ENCODE measurements at places on chromosomes 1 and 21.

DNA sequence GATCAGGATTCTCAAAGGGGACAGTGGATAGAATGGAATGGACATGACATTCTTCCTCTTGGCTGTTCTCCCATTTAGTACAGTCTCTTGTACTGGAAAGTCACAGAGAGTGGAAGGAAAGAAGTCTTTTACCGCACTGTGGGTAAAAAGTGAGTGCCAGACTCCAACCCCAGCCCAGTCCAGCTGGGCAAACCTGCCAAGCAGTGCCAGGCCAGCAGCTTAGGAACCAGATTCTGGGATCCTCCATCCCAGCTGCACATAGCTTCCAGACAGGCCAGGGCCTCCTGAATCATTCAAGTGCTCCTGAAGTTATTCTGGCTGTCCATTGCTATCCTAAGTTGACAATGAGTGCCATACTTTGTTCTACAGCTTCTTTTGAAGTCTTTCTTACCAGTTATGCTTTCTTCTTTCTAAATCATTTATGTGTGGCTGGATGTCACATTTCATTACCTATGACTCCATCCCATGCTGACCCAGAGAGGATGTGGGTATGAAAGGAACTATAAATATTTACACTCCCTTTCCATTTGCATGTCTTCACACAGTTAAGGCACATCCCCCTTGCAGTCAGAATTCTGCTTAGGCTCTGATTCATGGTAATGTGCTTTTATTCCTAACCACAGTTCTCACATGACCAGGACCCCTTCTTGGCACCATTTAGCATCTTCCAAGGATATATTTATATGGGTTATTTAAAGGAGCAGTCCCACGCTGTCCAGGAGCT is 88.9 kb downstream of the AK5 start:
- no peak for DNase-seq

GRCh38 chr1:234686035-234686434 is 76.1 kb upstream of the IRF2BP2 start:
- no peak for DNase-seq

GRCh38 chr1:202016022-202016810 is 5.8 kb downstream of the ELF3 start:
- no peak for DNase-seq

GRCh38 chr1:69272684-69273083 is 295.0 kb upstream of the LRRC7 start:
- no peak for DNase-seq

GRCh38 chr1:199064971-199065370 is 426.1 kb downstream of the PTPRC start:
- DNase-seq: no peak

GRCh38 chr1:153881751-153882150 is 41.0 kb downstream of the GATAD2B start:
- DNase-seq: no peak

DNA sequence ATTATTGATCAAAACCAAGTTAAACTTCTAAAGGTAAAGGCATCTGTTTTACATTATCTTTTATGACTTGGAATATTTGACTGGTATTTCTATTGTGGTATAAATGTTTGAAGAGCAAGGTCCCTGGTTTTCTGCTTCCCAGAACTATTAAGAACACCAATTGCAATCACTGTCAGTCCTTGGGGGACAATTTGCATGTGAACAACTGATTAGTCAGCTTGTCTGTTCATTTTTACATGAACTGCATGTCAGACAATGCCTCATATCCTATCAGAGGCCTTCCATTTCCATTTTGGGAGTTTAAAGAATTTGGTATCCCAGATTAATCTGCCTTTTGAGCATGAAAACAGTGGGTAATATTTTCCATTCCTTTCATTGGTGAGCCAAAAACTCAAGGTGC is 654.9 kb upstream of the USP24 start:
- no peak for DNase-seq

DNA sequence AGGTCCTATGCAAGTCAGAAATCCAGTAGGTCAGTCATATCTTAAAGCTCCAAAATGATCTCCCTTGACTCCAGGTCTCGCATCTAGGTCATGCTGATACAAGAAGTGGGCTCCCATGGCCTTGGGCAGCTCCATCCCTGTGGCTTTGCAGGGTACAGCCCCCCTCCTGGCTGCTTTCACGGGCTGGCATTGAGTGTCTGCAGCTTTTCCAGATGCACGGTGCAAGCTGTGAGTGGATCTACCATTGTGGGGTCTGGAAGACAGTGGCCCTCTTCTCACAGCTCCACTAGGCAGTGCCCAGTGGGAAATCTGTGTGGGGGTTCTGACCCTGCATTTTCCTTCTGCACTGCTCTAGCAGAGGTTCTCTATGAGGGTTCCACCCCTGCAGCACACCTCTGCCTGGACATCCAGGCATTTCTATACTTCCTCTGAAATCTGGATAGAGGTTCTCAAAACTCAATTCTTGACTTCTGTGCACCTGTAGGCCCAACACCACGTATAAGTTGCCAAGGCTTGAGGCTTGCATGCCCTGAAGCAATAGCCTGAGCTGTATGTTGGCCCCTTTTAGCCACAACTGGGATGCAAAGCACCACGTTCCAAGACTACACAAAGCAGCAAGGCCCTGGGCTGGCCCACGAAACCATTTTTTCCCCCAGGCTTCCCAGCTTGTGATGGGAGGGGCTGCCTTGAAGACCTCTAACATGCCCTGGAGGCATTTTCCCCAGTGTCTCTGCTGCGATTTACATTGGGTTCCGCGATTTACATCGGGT is 472.7 kb downstream of the NPHP4 start:
- DNase-seq: no peak

- no peak for DNase-seq
Observed at GRCh38 chr1:168514455-168514854, 29.3 kb downstream of the XCL2 start.

GRCh38 chr1:209751627-209752231 is 4.1 kb upstream of the TRAF3IP3 start:
- peak; percentile 37 for DNase-seq

DNA sequence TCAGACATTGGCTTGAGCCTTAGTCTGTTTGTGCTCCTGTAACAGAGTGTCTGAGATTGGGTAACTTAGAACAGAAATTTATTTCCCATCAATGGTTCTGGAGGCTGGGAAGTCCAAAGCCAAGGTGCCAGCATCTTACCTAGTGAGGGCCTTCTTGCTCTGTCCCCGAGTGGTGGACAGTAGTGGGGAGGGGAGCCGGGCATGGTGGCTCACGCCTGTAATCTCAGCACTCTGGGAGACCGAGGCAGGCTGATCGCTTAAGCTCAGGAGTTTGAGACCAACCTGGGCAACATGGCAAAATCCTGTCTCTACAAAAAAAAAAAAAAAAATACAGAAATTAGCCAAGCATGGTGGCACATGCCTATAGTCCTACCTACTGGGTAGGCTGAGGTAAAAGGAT is 336.5 kb upstream of the VAMP3 start:
- DNase-seq: no peak

- DNase-seq: no peak
Observed at GRCh38 chr1:2173546-2174347, 20.8 kb downstream of the FAAP20 start.

DNA sequence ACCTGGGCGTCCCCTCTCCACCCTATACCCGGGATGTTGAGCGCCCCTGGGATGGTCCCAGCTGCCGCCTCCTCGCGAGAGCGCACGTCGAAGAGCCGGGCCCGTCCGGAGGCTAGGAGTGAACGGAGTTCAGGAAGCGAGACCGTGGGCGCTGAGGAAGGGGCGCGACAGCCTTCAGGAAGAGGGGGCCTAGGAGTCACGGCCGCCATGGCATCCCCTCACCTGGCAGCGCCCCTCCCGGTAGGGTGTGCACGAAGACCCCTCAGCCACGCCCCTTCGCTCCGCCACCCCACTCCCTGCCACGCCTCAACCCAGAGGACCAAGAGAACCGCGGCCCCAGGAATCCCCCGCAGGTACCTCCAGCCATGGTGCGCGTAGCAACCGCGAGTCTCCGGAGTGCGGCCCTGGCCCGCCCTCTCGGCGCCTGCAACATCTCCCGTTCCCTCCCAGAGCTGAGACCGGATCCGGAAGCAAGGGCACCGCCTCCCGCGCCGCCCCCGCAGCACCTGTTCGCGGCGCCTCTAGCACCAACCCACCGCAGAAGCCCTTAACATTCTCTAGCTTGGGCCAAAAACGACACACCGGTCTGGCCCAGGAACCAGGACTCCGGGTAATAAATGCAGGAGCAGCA is at the start of gene TSTD1:
TSS of gene TSTD1 (minus strand) at position 442 of the 631 bp plus-strand sequence. CDS start at position 367, 75 bp downstream.
- DNase-seq: peak; percentile 90

- no peak for DNase-seq
Observed at GRCh38 chr21:27219068-27219467, 252.2 kb upstream of the ADAMTS5 start.

DNA sequence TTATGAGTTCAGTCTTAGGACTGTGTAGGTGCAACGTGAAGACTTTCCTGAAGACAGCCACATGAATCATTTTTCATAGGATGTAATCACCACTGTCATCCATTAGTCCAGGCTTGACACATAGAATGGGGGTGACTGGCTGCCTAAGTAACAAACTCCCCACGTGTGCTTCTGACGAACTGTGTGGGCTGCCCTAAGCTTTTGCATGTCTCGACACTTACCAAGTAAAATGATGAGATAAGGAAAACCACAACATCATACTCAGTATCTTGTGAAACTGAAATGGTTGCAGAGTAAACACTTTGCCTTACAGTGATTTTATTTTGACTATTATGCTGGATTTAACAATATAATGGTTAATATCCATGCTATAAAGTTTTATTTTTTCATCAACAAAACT is 19.5 kb downstream of the ERG start:
- no peak for DNase-seq

DNA sequence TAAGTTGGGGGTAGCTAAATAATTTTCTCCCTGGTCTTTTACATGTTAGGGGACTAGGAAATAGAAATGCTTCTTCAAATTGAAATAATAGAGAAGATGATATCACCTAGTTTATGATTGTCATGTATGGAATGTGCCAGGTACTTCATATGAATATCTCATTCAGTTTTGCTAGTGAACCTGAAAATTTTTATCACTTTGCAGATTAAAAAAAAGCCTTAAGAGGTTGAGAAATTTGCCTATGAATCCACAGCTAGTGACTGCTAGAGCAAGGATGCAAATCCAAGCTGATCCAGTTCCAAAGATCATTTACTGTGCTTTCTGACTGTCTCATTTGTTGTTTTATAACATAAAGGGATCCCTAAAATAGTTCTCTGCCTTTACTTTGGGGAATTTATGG is 24.7 kb downstream of the RNF2 start:
- DNase-seq: no peak

- DNase-seq: no peak
Observed at GRCh38 chr1:231177226-231177625, 15.4 kb downstream of the TRIM67 start.

- DNase-seq: no peak
Observed at GRCh38 chr1:152386940-152387339, 27.1 kb downstream of the CRNN start.

- DNase-seq: no peak
Observed at GRCh38 chr1:31910933-31911332, 27.2 kb downstream of the PTP4A2 start.

DNA sequence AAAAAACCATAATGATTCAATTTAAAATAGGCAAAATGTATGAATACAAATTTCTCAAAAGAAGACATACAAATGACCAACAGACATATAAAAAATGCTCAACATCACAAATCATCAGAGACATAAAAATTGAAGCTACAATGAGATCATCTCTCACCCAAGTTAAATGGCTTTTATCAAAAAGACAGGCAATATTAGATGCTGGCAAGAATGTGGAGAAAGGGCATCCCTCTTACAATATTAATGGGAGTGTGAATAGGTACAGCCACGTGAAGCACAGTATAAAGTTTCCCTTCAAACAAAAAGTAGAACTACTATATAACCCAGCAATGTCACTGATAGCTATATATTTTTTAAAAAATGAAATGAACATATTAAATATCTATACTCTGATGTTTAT is 1481.7 kb downstream of the AMY1C start:
- DNase-seq: no peak

GRCh38 chr1:185528084-185528676 is 206.0 kb upstream of the HMCN1 start:
- no peak for DNase-seq

GRCh38 chr1:108316545-108316944 is 72.7 kb upstream of the NBPF4 start:
- DNase-seq: no peak

GRCh38 chr1:226320930-226321329 is 12.0 kb upstream of the LIN9 start:
- DNase-seq: no peak

DNA sequence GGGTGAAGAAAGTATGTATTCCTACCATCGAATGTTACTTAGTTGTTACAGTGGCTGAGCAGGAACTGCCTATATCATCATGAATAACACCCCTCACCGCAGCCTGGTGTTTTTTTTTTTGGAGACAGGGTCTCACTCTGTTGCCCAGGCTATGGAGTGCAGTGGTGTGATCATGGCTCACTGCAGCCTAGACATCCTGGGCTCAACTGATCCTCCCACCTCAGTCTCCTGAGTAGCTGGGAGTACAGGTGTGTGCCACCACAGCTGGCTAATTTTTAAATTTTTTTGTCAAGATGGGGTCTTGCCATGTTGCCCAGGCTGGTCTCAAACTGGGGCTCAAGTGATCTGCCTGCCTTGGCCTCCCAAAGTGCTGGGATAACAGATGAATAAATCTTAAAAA is 7.3 kb downstream of the PATJ start:
- DNase-seq: no peak

DNA sequence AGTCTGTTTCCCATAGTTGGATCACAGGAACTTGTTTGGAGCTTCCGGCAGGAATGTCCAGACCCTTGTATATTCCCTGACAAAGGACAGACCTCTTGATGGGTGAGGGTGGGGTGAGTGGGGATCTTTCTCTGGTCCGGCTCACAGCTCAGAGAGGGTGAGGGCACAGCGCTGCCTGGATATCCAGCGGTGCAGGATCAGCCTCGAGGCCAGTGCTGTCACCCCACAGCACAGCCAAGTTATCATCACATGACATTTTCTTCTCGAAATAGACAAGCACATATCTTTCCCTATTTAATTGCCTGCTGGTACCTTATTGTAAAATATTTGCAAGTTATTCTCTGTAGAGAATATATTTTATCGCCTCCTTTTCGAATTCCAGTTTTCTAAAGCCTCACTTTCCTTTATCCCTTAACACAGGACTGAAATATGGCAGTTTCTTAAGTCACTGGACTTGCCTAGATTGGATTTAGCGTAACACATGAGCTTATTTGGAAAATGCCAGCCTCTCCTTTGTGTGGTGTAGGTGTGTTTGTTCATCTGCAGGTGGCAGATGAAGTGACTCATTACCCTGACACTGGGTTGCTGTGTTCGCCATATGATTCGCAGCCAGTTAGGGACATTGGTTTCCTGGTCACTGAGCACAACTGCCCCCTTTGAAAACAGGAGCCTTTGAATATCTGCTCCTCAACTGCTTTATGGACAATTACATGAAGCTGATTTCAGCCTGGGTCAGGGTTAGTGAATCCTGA is 21.4 kb downstream of the CLIC6 start:
- no peak for DNase-seq

DNA sequence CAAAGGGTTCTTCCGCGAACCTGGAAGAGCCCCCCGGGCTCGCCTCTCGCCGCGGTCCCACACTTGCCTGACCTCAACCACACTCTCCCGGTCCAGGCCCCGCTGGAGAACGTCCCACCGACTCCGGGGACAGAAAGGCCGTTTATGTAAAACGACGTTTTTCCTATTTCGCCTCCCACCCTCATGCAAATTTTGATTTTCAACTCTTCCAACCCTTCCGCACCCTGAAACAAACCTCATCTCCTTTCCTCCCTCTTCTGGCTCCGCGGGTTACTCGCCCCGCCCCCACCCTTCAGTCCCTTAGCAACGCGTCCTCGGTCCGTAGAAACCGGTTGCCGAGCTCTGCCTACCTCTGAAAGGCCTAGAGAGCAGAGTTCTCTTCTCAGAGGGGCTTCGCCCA is at the start of gene C1orf141:
TSS of gene C1orf141 (minus strand) at position 276 of the 400 bp plus-strand sequence. CDS start 7,730 bp downstream, outside the sequence.
- DNase-seq: no peak
